NCI-H345 (cell line): ENCODE measurements at places on chromosomes 13 and 19.
A peak's percentile ranks its signal among the peaks of the same experiment; 100 is the strongest.

GRCh38 chr19:52366414-52366824 lies 3.3 kb upstream of the ZNF880 start:
- no peak for DNase-seq

DNA sequence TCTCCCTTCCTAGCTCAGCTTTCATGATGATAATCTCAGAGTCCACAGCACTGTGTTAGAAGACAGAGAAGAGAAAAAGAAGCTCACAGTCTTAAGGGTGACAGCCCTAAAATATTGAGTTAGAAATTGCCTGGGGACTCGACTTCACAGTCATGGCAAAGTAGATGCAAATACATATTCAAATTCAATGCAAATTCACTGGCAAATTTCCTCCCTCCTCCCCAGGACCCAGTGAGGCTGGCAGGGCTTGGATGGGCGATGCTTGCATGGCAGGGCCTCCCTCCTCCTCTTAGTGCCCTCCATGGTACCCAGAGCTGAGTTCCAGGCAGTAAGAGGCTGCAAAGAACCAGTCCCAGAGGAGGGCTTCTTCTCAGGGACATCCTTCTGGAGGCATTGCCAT lies 115.6 kb upstream of the UQCRFS1 start:
- no peak for DNase-seq

- DNase-seq = no peak
Measured at GRCh38 chr13:58081301-58081820, 449.8 kb downstream of the PCDH17 start.

GRCh38 chr19:39139971-39140453 lies 14.4 kb downstream of the PAK4 start:
- DNase-seq = no peak

DNA sequence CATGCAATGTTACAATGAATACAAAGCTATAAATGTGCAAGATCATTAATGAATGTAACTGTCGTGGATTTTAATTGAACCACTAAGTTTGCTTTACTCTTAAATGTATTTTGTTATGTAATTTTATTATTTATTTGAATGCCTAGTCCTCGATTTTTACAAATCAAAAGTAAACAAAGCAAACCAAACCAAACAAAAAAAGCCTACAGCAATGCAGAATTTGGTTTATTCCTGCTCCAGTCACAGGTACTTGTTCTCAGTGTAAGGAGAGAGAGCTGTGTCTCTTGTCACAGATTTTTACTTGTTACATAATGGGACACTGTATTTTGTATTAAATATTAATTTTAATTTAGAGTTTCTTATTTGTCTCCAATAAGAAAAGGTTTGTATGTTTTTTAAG lies 584.3 kb upstream of the SLITRK6 start:
- peak; percentile 77 for DNase-seq

GRCh38 chr13:28707629-28708427 lies 10.9 kb downstream of the SLC46A3 start:
- DNase-seq = no peak
